Naive thymus-derived CD4-positive, alpha-beta T cell (primary cell): ENCODE measurements at places on chromosomes 2 and 18. TPM values are rescaled to one million over a fixed set of nuclear protein-coding genes. Genes with fewer than 3 reads are reported as not detected.

DNA sequence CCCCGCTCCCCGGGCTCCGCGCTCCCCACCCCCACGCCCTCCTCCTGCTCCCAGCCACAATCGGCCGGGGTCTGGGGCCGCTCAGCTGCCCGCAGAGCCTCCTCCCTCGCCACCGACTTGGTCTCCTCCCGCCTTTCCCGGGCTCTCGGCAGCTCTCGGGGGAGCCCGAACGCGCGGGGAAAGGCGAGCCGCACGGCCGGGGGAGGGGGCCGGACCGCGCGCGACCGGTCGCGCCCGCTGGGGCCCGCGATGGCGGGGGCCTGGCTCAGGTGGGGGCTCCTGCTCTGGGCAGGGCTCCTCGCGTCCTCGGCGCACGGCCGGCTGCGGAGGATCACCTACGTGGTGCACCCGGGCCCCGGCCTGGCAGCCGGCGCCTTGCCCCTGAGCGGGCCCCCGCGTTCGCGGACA is 327 bp downstream of the LTBP1 start:
- no peak overlapping the region for H3K27ac ChIP-seq
- H3K36me3 ChIP-seq: no peaks in the 10 kb centered on the region
- H3K27me3 ChIP-seq: peaks cover 7% of the 10 kb centered on the region

- peak overlapping the region; percentile 74 for H3K27ac ChIP-seq
- H3K27me3 ChIP-seq: no peaks in the 10 kb centered on the region
- peak overlapping the region; percentile 9 for H3K4me3 ChIP-seq
- DNase-seq: no peak
Observed at GRCh38 chr2:105804266-105804665, 59.6 kb downstream of the NCK2 start.

Gene FEV
- not detected for polyA plus RNA-seq

DNA sequence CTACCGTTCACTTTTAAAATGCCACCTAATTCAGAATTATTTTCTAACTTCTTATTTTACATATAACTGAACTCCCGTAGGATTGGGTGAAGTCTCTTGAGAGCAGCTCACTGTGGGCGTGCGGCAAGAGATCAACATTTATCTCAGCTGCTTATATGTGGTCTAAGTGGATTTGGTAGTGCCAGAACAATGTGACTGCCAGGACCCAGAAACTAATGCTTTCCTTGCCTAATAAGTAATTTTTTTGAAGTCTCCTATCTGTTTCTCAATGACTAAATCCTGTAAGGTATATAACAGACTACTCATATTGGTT is 11.2 kb upstream of the NFE2L2 start:
- no peak overlapping the region for H3K27ac ChIP-seq
- no peak overlapping the region for H3K4me3 ChIP-seq
- DNase-seq: no peak
- H3K27me3 ChIP-seq: no peaks in the 10 kb centered on the region
- H3K36me3 ChIP-seq: no peaks in the 10 kb centered on the region

GRCh38 chr2:61029533-61029932 is 11.5 kb upstream of the PUS10 start:
- H3K4me3 ChIP-seq: no peak overlapping the region
- peaks cover 7% of the 10 kb centered on the region for H3K36me3 ChIP-seq
- no peak overlapping the region for H3K27ac ChIP-seq
- DNase-seq: no peak

GRCh38 chr18:43485545-43485963 is 208.3 kb upstream of the SYT4 start:
- H3K27me3 ChIP-seq: no peaks in the 10 kb centered on the region
- H3K36me3 ChIP-seq: no peaks in the 10 kb centered on the region
- DNase-seq: no peak
- no peak overlapping the region for H3K4me3 ChIP-seq
- no peak overlapping the region for H3K27ac ChIP-seq

Gene DLX1
- not detected for polyA plus RNA-seq

Gene FAM124B
- not detected for polyA plus RNA-seq

Gene ERBB4
- not detected for polyA plus RNA-seq

DNA sequence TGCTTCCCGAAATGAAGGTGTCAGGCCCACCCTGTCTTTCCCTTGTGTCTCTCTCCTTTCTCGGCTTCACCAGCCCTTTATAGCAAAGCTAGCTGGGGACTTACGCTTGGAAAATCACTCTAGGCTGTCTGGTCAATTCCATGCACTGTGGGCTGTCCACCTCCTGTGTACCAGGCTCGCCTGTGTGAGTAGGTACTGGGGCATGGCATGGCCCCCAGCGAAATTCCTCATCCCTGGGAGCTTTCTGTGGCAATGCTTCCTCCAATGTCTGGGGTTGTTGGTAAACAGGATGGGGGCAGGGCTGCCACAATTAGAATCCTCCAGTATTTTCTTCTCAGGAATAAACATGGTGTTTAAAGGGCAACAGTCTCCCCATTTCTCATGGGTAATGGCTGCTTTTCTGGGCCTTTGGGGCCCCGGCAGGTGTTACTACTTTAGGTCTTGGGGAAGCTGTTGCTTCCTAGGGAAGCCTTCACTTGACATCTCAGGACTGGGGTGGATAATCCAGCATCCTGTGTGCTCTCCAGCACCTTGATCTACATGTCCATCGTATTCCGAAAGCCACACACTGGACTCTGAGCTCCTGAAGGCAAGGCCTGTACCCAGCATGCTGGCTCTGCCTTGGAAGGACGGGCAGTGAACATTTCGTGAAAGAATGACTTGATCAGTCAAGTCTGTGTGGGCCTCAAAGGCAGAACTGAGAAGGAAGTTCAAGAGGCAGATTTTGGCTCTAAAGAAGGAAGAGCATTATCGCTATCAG is 21.1 kb downstream of the RHOB start:
- no peaks in the 10 kb centered on the region for H3K36me3 ChIP-seq
- no peak for DNase-seq
- no peaks in the 10 kb centered on the region for H3K27me3 ChIP-seq

Gene ADNP2
- polyA plus RNA-seq: 10.7 TPM

Gene GFPT1
- polyA plus RNA-seq: 8.4 TPM

DNA sequence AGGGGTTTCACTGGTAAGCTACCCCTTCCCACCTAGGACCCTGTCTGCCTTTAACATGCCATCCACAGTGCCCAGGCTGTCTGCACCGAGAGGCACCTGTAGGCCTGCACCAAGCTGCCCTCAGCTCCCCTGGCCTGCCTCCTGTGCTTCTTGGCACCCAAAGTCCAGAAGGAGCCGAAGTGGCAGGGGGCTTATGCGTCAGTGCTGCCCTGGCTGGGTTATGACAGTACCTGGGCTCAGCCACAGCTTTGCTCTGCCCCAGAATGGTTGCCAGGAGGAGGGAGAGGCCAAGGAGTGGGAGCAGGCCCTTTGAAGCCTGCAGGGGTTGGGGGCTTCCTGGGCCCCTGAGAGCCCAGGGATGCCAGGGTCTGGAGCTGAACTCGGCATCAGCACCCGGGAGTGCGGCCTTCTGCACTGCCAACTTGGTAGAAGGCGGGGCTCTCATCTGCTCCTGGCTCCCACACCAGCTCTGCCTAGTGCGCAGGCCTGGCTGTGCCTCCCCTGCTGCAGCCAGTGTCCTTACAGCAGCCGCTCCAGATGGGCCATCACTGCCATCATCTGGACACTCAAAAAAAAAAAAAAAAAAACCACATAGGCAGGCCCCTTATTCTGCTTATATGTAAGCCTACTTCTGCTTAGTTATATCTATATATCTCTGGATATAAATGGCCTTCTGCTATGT is 155.4 kb downstream of the THSD7B start:
- no peak overlapping the region for H3K27ac ChIP-seq
- no peak overlapping the region for H3K4me3 ChIP-seq
- H3K27me3 ChIP-seq: no peaks in the 10 kb centered on the region
- no peaks in the 10 kb centered on the region for H3K4me1 ChIP-seq
- DNase-seq: no peak

Gene TSPYL6
- polyA plus RNA-seq: not detected

GRCh38 chr2:196925768-196926561 is 542 bp downstream of the PGAP1 start:
- no peaks in the 10 kb centered on the region for H3K27me3 ChIP-seq
- H3K4me3 ChIP-seq: peak overlapping the region; percentile 91
- H3K4me1 ChIP-seq: peaks cover 4% of the 10 kb centered on the region
- H3K36me3 ChIP-seq: no peaks in the 10 kb centered on the region
- peak overlapping the region; percentile 79 for H3K27ac ChIP-seq
- no peak for DNase-seq

Gene PSME4
- polyA plus RNA-seq: 2.4 TPM

- peak overlapping the region; percentile 53 for H3K4me3 ChIP-seq
- peak overlapping the region; percentile 69 for H3K27ac ChIP-seq
- H3K27me3 ChIP-seq: no peaks in the 10 kb centered on the region
- no peaks in the 10 kb centered on the region for H3K36me3 ChIP-seq
- peak; percentile 47 for DNase-seq
- H3K4me1 ChIP-seq: peaks cover 42% of the 10 kb centered on the region
Observed at GRCh38 chr18:79507076-79507545, 111.4 kb downstream of the NFATC1 start.

GRCh38 chr2:103161456-103162289 is 399.8 kb downstream of the TMEM182 start:
- no peaks in the 10 kb centered on the region for H3K27me3 ChIP-seq
- no peak overlapping the region for H3K27ac ChIP-seq
- no peak overlapping the region for H3K4me3 ChIP-seq
- DNase-seq: no peak
- no peaks in the 10 kb centered on the region for H3K36me3 ChIP-seq
- no peaks in the 10 kb centered on the region for H3K4me1 ChIP-seq

DNA sequence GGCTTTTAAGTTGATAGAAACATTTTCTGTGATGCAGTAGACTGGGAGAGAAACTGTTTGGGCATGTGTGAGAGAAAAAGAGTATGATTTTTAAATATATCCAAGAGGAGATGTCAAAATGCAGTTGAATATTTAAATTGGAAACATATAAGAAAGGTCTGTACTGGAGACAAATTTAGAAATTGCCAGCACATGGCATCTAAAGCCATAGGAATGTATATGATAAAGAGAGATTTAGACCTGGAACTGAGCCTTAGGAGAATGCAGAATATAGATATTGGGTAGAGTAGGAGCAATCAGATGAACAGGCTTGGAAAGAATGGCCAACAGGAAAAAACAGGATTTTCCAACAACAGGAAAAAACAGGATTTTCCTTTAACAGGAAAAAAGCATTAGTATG is 680.8 kb downstream of the MBD2 start:
- no peak overlapping the region for H3K4me3 ChIP-seq
- H3K36me3 ChIP-seq: no peaks in the 10 kb centered on the region
- H3K4me1 ChIP-seq: no peaks in the 10 kb centered on the region
- H3K27me3 ChIP-seq: no peaks in the 10 kb centered on the region

DNA sequence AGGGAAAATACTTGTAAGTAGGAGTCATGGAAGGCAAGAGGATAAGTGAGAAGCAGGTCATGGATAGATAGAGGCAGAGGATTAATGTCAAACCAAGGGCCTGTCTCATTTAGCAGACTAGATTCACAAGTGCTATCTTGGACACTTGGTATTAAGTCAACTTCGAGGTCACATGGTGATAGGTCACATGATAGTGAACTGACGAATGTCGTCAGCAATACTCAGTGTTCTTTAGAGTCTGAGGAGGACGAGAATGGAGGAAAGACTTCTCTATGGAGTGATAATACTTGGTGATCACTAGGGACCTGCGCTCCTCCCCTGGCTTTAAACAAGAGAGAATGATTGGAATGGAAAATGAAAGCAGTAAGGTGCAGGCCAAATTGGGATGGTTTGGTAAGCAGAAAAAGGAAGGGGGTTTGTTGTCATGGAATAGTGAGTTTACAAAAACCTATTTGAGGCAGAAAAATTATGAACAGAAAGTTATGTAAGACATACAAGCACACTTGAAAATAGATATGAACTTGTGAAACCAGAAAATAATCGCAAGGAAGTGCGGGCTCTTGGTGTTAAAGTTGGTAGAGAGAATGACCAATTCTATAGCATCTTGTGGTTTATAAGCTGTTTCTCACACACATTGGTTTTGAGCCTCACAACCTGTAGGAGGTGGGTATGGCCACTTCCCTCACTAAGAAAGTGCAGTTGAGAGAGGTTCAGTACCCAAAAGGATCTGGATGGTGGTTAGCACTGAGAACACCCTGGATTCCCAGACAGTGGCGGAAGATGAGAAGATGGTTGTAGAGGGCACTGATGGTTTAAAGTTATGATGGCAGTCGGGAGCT is 141.5 kb downstream of the WDSUB1 start:
- H3K27ac ChIP-seq: no peak overlapping the region
- DNase-seq: no peak
- no peak overlapping the region for H3K4me3 ChIP-seq

DNA sequence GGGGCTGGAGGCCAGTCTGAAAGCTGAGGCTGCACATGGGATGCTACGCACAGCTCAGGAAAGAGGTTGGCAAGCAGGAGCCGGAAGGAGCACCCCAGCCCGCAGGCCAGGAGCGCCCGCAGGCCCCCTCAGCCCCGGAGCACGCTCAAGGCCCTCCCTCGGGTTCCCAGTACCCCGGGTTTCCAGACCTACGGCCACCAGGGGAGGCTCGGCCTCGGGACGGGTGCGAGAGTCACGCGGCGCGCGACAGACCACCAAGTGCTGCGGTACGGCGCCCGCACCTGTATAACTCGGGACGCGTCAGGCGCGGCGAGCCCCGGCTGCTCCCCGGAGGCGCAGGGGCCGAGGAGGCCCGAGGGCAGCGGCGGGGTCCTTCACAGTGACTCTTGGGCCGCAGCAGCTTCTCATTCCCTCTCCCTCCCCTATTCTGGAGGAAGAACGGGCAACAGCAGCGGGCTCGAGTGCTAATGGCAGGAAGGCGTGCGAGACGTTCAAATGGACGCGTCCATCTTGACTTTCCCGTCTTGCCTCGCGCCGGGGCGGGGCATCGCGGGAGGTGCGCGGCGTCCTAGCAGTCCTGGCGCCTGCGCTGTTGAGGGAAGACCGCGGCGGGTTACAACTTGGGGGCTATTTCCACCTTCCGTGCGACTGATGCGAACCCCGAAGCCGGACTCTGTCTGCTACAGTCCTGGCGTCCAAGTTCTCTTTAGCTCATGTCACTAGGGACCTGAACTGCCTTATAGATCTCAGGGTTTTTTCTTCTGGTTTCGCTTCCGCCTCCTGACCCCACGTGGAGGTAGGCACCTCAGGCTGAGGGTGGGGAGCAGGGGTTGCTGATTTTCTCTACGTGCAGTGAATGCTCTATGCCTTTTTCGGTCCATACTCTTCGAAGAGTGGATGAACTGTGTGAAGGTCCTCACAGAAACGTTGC is at the start of gene ANAPC1:
Gene ANAPC1, minus strand, starts transcription at position 533 of the 931 bp plus-strand sequence. CDS start 3,368 bp downstream, outside the sequence.
- H3K4me3 ChIP-seq: peak within 1 kb of the TSS; percentile 69
- peak; percentile 82 for DNase-seq
- peaks cover 8% of the 10 kb centered on the region for H3K36me3 ChIP-seq

Gene CTNNA2
- polyA plus RNA-seq: not detected

DNA sequence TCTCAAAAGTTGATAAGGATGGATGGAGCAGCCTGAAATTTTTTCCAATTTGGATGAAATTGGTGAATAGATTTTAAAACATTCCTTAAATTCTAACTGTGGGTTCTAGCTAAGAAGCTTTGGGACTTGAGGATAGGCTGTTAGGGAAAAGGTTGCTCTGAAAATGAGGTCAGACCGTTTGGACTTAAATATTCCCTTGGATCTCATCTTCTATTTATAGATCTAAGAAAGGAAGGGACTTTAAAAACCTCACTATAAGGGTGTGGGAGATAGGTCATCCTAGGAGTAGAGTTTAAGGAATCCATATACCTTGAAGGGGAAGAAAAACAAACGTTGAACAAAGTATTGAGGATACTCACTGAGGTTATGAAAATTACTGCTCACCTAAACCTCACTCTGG is 17.4 kb upstream of the SNORC start:
- H3K36me3 ChIP-seq: peaks cover 14% of the 10 kb centered on the region
- H3K4me3 ChIP-seq: no peak overlapping the region
